ENCODE measurements at places on chromosomes 3 and 15. TPM values are rescaled to one million over a fixed set of nuclear protein-coding genes. Genes with fewer than 3 reads are reported as not detected.

AEN gene
- 109 TPM for total RNA-seq

DNA sequence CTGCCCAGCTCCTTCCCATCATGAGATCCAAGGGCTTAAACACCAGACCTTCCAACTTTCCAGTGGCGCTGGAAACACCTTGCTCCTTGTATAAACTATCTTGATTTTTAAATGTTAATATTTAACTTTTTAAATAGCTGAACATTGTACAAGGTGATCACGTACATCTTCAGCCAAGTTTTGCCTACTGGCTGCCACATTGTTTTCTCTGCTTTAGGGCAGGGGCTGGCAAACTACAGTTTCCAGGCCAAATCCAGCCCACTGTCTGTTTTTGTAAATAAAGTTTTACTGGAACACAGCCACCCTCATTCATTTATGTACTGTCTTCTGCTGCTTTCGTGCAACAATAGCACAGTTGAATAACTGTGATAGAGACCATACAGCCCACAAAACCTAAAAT, 27.6 kb upstream of the FOXP1 start:
- no peaks in the 10 kb centered on the region for H3K27me3 ChIP-seq
- DNase-seq = no peak
- H3K4me1 ChIP-seq = no peaks in the 10 kb centered on the region
- H3K36me3 ChIP-seq = no peaks in the 10 kb centered on the region
- H3K4me3 ChIP-seq = no peak overlapping the region
- no peak overlapping the region for H3K27ac ChIP-seq

- H3K27me3 ChIP-seq = no peaks in the 10 kb centered on the region
- H3K4me3 ChIP-seq = no peak overlapping the region
- no peak overlapping the region for H3K27ac ChIP-seq
- H3K36me3 ChIP-seq = no peaks in the 10 kb centered on the region
- peaks cover 3% of the 10 kb centered on the region for H3K4me1 ChIP-seq
- DNase-seq = no peak
These were observed 3.0 kb downstream of the LMCD1 start for GRCh38 chr3:8504611-8504973.

GRCh38 chr3:160804762-160805161, 48.7 kb downstream of the PPM1L start:
- H3K4me1 ChIP-seq = peaks cover 4% of the 10 kb centered on the region
- H3K27me3 ChIP-seq = no peaks in the 10 kb centered on the region
- no peak for DNase-seq

- H3K4me3 ChIP-seq = no peak overlapping the region
- no peak for DNase-seq
- no peaks in the 10 kb centered on the region for H3K36me3 ChIP-seq
- H3K4me1 ChIP-seq = no peaks in the 10 kb centered on the region
- peaks cover 13% of the 10 kb centered on the region for H3K27me3 ChIP-seq
These were observed 5.1 kb downstream of the RASL12 start for GRCh38 chr15:65062726-65063125.

CCK gene
- not detected for total RNA-seq
